G401 (cell line): ENCODE measurements at places on chromosomes 16 and 17. TPM values are rescaled to one million over a fixed set of nuclear protein-coding genes. Genes with fewer than 3 reads are reported as not detected.

- DNase-seq, result peak; percentile 70
Measured at GRCh38 chr17:69607162-69607834, 192.8 kb downstream of the MAP2K6 start.

GRCh38 chr16:370979-371514, 709 bp upstream of the MRPL28 start:
- no peak for DNase-seq

- peak; percentile 67 for DNase-seq
Measured at GRCh38 chr16:15427648-15428239, 6.6 kb upstream of the BMERB1 start.

DNA sequence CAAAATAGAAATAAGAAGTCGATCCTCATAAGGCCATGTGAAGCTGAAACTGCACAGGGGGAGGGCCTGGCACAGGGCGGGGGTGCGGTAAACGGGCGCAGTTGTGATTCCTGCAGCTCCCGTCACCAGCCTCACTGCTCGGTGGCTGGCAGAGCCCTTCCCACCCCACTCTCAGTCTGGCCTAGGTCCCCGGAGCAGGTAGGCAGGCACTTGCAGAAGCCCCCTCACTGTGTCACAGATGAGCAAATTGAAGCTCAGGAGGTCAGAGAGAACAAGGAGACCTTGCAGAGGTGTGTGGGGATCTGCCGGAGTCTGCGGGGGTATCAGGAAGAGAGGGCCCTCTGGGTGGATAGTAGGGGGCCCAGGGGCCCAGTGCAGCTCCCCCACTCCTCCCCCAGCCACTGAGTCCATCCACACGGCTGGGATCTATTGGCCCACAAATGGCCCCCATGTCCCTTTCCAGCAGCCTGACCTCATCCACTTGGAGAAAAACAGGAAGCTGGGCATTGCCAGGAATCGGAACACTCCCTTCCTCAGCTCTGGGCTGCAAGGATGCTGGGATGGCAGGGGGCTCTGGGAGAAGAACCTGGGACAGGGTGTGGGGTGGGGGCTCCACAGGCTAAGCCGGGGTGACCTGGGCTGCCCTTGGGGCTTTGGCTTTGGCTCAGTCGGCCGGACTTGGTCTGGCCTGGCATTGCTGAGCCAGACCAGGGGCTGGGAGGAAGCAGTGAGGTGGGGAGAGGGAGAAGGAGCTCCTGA, 21.4 kb upstream of the MAP3K14 start:
- no peak for DNase-seq

PERCC1 gene
- not detected in 2 replicates for total RNA-seq

HSPB9 gene
- total RNA-seq, result not detected in 2 replicates

ANKRD40CL gene
- not detected in 2 replicates for total RNA-seq

EPOP gene
- 46.5 and 50.5 TPM in 2 replicates for total RNA-seq

DNA sequence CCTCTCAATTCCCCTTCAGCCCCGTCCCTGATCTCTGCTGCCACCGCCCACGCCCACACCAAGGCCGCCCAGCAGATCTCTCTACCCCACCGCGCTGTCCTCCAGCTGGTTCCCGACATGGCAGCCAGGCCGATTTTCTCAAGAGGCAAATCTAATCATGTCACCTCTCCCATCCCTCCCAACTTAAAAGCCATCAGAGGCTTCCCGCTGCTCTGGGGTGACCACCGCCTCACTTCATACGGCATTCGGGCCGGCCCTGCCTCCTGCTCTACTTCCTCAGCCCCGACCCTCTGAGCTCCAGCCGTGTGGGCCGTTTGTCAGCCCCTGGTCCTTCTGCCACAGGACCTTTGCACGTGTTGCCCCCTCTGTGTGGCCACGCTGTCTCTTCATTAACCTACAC, 63.2 kb downstream of the RPH3AL start:
- no peak for DNase-seq

- no peak for DNase-seq
Measured at GRCh38 chr16:12901597-12902461, at the start of gene SHISA9. TSS of gene SHISA9 (plus strand) at chr16:12901598.

CCL5 gene
- not detected in 2 replicates for total RNA-seq

DNA sequence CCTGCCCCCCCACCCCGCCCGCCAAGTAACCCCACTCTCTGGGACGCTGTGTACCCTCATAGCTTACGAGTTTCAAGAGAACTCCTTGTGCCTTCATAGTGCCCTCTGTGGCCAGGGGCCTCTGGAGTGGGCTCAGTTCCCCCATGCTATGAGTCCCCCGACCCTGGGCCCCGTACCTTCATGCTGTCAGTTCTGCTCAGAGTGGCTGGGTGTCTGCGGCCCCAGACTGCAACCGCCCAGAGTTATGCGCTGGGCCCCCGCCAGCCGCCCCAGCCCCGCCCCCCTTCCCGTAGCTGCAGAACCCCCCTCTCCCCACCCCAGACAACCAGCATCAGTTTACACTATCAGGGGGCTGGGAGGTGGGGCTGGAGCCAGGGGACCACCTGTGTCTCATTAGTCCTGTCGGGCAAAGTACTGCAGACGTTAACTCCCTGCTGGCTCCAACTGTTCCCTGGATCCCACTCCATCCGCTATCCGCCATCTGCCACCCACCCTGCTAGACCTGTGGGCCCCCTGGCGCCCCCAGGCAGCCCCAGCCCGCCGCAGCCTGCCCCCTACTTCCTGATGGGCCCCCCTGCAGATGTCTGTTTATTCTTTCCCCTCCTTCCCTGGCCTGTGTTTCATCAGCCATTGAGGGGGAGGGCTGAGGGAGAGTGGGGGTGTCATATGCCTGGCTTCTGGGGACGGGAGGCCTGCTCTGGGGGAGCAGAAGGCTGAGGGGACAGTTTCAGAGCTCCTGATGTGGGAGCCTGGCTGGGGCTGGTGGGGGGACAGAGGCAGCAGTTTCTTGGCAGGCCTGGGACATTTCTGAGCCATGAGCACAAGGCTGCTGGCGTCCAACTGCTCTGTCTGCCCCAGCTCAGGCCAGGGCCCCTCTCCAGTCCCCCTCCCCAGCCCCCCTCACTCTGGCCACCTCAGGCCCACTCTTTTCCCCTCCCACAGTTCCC, at the start of gene MFAP4:
Gene MFAP4 (minus strand): TSS at position 217 of the 947 bp plus-strand sequence. CDS start 35 bp downstream, at position 182.
- DNase-seq, result peak; percentile 36
